Hematopoietic multipotent progenitor cell treated with erythropoietin and hydrocortisone succinate and interleukin-3 and kit ligand, for 17 days (in vitro differentiated cells): ENCODE measurements at places on chromosomes 6 and 20.

DNA sequence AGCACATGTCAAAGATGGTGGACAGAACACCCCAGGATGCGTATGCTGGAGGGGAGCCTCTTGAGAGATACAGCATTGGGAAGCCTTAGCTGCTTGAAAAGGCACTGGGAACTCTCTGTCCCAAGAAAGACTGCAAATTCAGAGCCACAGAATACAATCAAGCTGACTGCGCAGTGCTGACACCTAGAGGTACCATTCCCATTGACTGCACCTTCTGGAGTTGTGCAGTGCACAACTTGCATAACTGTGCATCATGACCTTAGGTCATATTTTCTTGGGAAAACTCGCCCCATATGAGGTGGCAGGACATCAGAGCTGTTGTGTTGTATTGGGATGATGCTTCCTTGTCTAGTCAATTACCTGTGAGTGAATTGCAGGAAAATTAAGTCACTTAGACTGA, 646.5 kb upstream of the NOX3 start:
- DNase-seq, result no peak

GRCh38 chr20:21981179-21981578, 275.7 kb downstream of the PAX1 start:
- no peak for DNase-seq

DNA sequence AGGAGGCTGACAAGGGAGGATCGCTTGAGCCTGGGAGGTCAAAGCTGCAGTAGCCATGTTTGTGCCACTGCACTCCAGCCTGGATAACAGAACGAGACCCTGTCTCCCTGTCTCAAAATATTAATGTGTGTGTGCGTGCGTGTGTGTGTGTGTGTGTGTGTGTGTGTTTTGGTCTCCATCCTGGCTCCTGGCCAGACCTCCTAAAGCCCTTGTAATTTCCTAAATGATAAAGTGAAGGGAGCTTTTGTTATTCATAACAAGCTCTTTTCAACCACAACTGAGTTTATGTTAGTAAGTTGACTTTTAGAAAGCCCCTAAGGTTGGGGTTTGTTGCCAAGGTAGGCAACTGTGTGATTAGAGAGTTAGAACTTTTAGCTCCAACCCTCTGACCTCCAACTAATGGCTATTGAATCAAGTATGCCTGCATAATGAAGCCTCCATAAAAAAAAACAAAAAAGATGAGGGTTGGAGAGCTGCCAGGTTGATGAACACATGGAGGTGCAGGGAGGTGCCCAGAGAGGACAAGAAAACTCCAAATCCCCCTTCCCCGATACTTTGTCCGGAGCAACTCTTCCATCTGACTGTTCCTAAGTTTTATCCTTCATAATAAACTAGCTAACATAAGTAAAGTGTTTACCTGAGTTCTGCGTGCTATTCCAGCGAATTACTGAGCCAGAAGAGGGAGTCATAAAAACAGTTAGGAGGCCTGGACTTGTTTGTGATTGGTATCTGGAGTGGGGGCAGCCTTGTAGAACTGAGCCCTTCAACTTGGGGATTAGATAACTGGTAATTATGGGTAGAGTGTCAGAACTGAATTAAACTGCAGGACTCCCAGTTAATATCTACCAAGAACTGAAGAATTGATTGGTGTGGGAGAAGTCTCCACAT, 5.3 kb upstream of the AIF1 start:
- DNase-seq, result no peak

DNA sequence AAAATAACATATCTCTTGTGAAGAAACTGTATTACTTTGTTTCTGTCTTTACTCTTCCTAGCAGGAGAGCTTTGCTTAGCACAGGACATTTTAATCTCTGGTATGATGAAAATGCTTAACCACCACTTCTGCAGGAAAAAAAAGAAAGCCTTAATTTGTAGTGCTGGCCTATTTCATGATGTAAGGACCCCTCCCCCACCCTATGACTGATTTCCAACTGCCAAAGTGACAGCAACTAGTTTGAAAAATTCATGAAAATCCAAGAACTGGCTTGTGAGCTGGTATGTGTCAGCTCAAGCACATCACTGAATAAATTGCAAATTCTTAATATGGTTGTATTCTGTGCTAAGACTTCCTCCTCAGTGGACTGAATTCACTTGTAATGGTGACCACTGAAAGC, 125.3 kb downstream of the REV3L start:
- DNase-seq, result no peak

DNA sequence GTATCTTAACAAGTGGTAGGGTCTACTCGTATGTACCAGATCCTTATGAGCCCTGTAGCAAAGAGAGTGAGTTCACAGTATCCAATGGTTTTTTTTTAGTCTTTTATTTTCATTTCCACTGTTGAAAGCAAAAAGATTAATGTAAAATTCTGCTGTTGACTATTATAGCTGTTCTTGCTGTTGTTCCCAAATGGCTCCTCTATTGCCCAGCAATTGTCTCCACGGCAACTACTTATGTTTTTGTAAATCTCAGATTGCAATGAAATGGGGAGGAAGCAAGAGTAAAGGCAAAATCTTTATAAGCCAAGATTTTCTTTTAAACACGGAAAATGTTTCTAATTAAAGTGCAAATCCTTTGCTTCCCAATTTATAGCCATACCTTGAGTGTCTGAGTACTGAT, 406.1 kb downstream of the EPM2A start:
- no peak for DNase-seq

- no peak for DNase-seq
Observed at GRCh38 chr6:165092881-165093595, 216.4 kb downstream of the C6orf118 start.

- no peak for DNase-seq
Observed at GRCh38 chr20:53547664-53548239, 45.9 kb downstream of the ZNF217 start.
